Central memory CD8-positive, alpha-beta T cell (primary cell): ENCODE measurements at places on chromosomes 11 and 22.

- DNase-seq = no peak
- H3K4me3 ChIP-seq = no peak overlapping the region
- no peak overlapping the region for H3K27ac ChIP-seq
- no peaks in the 10 kb centered on the region for H3K36me3 ChIP-seq
- peaks cover 68% of the 10 kb centered on the region for H3K27me3 ChIP-seq
- no peaks in the 10 kb centered on the region for H3K4me1 ChIP-seq
These were observed 232.7 kb upstream of the B3GAT1 start for GRCh38 chr11:134644476-134645456.

DNA sequence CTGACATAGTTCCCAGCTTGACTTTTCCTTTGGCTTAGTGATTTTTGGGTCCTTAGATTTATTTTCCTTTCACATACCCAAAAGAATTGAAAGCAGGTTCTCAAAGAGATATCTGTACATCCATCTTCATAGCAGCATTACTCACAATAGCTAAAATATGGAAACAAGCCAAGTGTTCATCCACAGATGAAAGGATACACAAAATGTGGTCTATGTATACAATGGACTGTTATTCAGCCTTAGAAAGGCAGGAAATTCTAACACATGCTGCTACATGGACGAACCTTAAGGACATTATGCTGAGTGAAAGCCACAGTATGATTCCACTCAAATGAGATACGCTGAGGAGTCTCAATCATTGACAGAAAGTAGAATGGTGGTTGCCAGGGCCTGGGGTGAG is 171.8 kb downstream of the IGLL1 start:
- no peaks in the 10 kb centered on the region for H3K36me3 ChIP-seq
- no peak overlapping the region for H3K27ac ChIP-seq
- DNase-seq = no peak
- no peaks in the 10 kb centered on the region for H3K4me1 ChIP-seq
- peaks cover 7% of the 10 kb centered on the region for H3K27me3 ChIP-seq

- H3K27ac ChIP-seq = no peak overlapping the region
- DNase-seq = no peak
- no peaks in the 10 kb centered on the region for H3K27me3 ChIP-seq
- no peak overlapping the region for H3K4me3 ChIP-seq
These were observed 23.9 kb upstream of the CRTAM start for GRCh38 chr11:122814401-122814800.

DNA sequence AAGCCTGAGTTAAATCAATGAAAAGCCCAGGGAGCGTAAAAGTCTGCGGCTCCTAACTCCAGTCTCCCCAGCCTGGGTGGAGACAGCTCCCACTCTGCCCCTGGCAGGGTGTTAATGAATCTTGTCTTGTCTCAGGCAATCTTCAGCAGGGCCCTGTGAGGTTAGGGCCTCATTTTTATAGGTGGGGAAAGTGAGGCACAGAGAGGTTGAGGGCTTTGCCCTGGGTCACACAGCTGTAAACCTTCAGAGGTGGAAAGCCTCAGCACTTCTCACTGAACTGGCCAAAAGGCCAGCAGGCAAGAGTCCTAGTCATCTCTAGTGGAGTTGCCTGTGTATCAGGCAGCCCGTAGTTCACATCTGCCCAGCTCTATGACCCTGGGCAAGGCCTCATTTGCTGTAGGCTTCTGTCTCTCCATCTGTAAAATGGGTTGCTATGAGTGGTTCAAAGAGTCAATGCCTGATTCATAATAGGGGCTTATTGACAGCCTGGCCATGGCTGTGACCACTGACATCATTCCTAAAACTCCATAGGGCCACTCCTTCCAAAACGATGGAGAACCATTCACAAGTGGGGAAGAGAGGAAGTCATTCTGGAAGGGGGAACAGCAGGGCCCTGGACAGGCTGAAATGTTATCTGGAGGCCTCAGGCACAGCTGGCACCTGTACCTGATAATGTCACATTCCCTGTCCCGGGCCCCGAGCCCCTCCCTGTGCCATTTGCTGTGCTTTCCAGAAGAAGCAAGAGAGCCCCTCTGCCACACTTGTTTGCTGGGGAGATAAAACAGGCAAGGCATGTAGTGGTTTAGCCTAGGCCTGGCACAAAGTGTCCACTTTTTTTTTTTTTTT is 6.0 kb downstream of the CBX7 start:
- H3K27me3 ChIP-seq = no peaks in the 10 kb centered on the region
- H3K36me3 ChIP-seq = peaks cover 15% of the 10 kb centered on the region
- H3K27ac ChIP-seq = peak overlapping the region; percentile 95
- no peak for DNase-seq
- peak overlapping the region; percentile 91 for H3K4me3 ChIP-seq

- no peak overlapping the region for H3K27ac ChIP-seq
- H3K36me3 ChIP-seq = peaks cover 13% of the 10 kb centered on the region
- no peak for DNase-seq
- H3K4me1 ChIP-seq = no peaks in the 10 kb centered on the region
These were observed 44.1 kb upstream of the GDPD4 start for GRCh38 chr11:77345621-77346020.

DNA sequence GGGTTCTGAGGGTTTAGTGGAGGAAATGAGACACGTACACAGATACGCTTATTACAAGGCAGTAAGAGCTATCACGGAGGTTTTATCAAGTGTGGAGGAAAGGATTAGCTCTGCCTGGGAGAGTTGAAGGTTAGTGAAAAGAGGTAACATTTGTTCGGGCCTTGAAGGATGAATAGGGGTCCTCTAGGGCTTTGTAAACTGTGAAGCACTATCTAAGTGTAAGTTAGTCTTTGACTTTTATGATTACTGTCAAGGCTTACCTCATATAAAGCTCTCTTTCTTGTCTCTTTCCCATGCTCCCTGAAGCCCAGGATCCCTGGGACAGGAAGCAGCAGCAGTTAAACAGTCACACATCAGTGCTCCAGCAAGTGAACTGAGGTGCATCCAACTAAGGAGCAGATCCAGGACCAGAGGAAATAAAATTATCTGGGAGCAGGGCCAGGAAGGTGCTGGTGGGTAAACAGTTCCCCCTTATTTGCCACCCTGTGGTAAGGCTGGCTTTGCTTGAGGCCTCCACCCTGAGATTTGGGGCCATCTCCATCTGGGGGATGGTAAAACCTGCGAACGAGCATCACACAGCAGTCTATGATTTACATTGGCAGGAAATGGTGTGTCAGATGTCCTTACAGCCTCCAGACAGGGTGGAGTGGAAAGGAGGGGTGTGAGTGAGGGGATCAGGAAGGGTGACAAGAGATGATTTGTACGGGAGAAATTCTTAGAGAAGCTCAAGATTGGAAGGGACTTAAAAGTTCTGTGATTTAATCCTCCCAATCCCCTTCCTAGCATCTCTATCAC is 27.2 kb downstream of the GVQW3 start:
- H3K27ac ChIP-seq = no peak overlapping the region
- H3K4me3 ChIP-seq = no peak overlapping the region
- H3K27me3 ChIP-seq = no peaks in the 10 kb centered on the region
- no peak for DNase-seq
- no peaks in the 10 kb centered on the region for H3K36me3 ChIP-seq

- peaks cover 21% of the 10 kb centered on the region for H3K4me1 ChIP-seq
- DNase-seq = peak; percentile 87
- H3K36me3 ChIP-seq = peaks cover 5% of the 10 kb centered on the region
- H3K27ac ChIP-seq = peak within 1 kb of the TSS; percentile 71
These were observed at the start of gene SLC35E4 for GRCh38 chr22:30635273-30636225. Gene SLC35E4 (plus strand): TSS chr22:30635781. CDS start chr22:30636451, 670 bp downstream.
